ENCODE measurements at places on chromosomes 2 and 18.

DNA sequence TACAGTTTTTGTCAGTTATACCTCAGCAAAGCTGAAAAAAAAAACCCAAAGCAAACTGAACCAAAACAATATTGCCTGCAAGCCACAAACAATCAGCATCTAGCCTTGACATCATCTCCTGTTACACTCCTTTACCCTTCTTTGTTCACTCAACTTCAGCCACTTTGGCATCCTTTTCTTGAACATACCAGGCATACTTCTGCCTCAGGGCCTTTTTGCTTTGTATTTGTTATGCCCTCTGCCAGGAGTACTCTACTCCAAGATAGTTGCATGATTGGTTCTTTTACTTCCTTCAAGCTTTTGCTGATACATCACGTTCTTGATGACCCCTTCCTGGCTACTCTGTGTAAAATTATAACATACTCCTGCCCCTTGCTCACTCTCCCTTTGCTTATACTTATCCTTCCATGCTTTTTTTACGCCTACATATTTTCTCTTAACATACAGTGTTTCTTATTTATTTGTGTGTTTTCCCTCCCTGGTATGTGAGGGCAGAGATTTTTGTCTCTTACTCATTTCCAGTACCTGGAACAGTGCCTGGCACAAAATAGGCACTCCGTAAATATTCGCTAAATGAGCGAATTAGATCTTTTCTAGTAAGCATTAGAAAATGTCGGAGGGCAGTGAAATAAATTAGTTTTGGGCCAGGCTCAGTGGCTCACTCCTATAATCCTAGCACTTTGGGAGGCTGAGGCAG is 12.7 kb downstream of the ABI2 start:
- no peak for DNase-seq

- no peak for DNase-seq
Observed at GRCh38 chr2:109726379-109727270, 67.5 kb upstream of the RGPD5 start.

GRCh38 chr2:29215739-29216608 is 100.8 kb downstream of the CLIP4 start:
- DNase-seq, result no peak

- no peak for DNase-seq
Observed at GRCh38 chr2:72222829-72223564, 75.3 kb upstream of the CYP26B1 start.

- DNase-seq, result no peak
Observed at GRCh38 chr2:133497270-133497893, 70.9 kb downstream of the NCKAP5 start.

- DNase-seq, result no peak
Observed at GRCh38 chr2:230660294-230661060, 52.2 kb upstream of the CAB39 start.

- DNase-seq, result no peak
Observed at GRCh38 chr2:177419274-177419673, 26.7 kb downstream of the AGPS start.

GRCh38 chr2:191566344-191566743 is 111.6 kb upstream of the NABP1 start:
- DNase-seq, result peak; percentile 79

DNA sequence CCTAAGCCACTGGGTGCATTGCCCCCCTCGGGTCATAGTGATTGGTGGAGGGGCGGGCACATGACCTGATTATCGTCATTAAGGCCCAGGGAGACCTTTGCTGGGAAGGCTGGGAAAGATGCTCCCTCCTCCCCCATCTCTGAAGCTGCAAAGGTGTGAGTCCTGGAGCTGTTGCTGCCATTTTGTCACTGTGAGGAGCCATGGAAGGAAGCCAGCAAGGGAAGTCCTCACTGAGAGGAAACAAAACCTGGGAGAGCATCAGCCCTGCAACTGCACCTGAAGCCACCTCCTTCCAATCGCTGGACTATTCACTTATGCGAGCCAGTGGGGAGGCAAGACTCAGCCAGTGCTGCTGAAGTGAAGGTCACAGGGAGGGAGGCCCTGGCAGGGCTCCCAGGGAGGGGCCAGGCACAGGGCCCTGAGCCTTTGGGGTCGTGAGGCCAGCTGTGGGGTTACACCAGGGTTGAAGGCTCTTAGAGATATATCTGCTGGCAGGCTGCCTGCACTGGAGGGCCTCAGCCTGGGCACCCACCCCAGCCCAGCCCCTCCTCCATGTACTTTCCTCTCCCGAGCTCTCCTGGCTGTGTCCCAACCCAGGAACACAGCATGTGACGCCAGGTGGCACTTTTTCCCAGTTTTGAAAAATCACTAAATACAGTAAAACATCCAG is 10.7 kb upstream of the FAHD2A start:
- no peak for DNase-seq

DNA sequence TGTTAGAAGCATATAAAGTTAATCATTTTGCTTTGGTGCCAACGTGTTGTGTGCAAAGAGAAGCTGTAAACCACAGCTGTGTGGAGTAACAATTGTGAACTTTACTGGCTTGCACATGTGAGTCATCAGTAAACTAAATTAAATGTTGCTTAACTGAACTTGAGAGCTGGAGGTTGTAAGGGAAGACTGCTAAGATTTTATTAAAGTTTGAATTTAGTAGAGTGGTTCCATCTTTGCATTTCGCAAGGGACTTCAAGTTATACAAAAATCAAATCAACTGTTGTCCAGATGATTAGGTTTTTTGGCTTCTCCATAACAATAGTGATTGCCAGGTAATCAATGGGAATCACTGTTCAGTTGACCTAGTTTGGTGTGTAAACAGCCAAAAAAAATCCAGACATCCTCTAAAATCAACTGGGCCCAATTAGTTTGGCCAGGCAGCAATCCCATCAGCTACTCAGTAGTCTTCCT is 247.4 kb downstream of the MYO3B start:
- no peak for DNase-seq

GRCh38 chr18:34844732-34845459 is 134.8 kb downstream of the DTNA start:
- no peak for DNase-seq

DNA sequence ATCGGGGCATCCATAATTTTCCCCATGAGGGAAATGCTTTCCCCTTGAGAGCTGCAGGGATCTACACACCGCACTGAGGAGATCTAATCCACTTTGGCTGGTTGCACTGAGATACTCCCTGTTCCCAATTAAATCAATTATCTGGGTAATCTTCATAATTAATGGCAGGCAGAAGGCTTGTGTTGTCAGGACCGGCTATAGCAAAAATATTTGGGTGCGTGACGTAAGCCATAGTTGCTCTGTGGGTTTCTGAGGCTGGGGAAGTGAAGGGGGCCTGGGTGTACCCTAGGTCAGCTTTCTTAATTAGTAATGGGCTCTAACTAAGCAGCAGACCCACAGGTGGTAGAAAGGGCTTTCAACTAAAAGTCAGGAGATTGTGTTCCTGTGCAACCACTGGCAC is 62.8 kb upstream of the UPP2 start:
- no peak for DNase-seq

DNA sequence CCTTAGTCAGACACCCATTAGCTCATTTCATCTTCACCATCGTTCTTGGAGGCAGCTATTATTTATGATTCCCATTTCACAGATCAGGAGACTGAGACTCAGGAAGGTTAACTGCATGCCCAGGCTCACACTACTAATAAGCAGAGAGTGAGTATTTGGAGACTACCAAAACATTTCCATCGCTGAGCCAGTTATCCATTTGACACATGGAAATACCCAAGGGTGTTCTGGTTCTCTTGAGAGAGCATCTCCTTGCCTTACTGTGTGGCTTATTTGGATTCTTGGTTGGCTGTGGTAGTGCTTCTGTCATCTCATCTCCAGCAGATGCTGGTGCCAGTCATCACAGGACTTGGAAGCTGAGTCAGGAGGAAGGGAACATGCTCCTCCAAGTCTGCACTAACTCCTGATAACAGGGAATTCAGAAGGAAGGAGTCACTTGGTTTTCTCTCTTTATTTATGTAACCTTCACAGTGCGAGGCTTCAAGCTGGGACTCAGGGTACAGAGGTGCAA is 55.2 kb downstream of the RASGRP3 start:
- no peak for DNase-seq

- no peak for DNase-seq
Observed at GRCh38 chr18:60092073-60092472, 192.3 kb downstream of the PMAIP1 start.

GRCh38 chr2:167935803-167936110 is 311.6 kb downstream of the STK39 start:
- no peak for DNase-seq

DNA sequence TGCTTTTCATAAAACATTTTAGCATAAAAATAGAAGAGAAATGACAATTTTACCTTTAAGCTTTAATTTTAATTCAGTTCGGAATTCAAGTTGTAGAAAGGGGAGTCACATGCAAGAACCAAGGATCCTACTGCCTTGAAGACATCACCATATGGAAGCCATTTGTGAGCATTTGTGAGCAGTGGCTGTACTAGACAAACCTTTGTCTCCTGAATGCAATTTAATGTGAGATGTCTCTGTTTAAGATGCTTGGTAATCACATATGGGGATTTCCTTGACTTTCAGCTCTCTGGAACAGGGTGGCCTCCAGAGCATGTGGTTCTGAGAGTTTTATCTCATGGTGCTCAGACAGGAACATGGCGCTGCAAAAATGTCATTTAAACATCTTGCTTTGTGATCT is 421.8 kb downstream of the NYAP2 start:
- no peak for DNase-seq

- no peak for DNase-seq
Observed at GRCh38 chr2:234863043-234863934, 88.5 kb upstream of the SH3BP4 start.

DNA sequence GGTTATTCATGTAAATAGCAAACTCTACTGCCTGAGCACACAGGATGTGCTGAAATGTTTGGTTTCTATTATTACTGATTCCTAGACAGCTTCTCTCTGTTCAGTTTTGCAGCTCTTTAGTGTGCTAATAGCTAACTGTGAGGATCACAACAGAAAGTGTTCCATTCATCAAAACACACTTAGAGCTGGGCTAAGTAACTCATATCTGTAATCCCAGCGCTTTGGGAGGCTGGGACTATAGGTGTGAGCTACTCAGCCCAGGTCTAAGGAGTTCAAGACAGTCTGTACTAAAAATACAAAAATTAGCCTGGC is 63.2 kb downstream of the MOGAT1 start:
- no peak for DNase-seq

DNA sequence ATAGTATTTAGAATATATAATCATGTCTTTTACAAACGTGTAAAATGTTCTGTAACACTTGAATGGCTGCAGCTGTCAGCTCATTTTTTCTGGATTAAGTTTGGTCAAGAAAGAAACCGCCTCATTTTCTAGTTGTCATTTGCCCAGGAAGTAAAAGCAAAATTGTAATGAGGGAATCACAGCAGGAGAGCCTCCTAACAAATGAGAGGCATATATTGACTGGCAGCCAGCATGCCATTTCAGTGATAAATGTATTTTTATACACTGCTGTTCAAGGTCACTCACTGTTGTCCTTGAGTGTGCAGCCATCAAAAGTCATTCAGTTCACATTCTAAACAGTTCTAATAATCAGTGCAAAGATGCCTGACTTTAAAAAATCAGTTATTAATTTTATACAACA is 144.3 kb upstream of the BOD1L2 start:
- DNase-seq, result no peak

GRCh38 chr2:168015274-168015953 is 232.0 kb downstream of the STK39 start:
- DNase-seq, result no peak

GRCh38 chr2:12167525-12168317 is 421.3 kb downstream of the LPIN1 start:
- peak; percentile 70 for DNase-seq

GRCh38 chr18:3653851-3654441 is 204.0 kb downstream of the TGIF1 start:
- DNase-seq, result no peak

DNA sequence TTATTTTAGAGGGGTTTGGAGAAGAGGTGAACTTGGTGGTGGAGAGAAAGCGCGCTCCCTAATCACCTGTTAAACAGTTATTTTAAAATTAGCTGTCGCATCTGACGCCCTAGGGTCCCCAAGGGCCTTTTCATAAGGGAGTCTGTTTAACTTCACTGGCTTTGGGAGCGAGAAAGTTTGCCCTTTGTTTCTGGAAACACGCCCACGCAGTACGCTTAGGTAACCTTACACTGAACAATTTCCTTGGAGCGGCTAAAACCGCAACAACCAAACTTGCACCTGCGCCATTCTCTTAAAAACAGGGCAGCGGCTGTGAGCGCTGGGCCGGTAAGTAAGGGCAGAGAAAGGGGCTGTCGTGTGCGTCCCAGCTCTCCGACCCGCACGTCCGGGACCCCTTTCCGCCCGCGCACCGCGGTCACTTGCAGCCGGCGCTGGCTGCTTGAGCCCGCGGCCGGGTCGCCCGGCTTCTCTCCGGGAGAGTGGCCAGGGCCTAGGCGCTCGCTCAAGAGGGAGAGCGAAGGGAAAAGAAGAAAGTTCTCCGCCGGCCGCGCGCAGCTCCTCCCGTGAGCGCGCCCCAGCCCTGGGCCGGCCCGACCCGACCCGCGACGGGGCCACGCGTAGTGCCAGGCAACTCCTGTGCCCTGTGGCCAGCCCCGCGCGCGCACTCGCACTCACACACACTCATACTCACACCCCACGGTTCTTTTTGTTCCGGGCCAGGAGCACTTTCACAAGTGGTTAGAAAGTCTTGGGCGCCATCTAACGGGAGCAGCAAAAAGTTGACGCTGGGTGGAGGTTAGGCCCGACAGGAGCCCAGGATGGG is 19.2 kb downstream of the POU3F3 start:
- peak; percentile 73 for DNase-seq

- DNase-seq, result no peak
Observed at GRCh38 chr2:112093216-112093615, 38.1 kb downstream of the TMEM87B start.

- DNase-seq, result no peak
Observed at GRCh38 chr2:193469251-193469650, 1274.5 kb upstream of the TMEFF2 start.

DNA sequence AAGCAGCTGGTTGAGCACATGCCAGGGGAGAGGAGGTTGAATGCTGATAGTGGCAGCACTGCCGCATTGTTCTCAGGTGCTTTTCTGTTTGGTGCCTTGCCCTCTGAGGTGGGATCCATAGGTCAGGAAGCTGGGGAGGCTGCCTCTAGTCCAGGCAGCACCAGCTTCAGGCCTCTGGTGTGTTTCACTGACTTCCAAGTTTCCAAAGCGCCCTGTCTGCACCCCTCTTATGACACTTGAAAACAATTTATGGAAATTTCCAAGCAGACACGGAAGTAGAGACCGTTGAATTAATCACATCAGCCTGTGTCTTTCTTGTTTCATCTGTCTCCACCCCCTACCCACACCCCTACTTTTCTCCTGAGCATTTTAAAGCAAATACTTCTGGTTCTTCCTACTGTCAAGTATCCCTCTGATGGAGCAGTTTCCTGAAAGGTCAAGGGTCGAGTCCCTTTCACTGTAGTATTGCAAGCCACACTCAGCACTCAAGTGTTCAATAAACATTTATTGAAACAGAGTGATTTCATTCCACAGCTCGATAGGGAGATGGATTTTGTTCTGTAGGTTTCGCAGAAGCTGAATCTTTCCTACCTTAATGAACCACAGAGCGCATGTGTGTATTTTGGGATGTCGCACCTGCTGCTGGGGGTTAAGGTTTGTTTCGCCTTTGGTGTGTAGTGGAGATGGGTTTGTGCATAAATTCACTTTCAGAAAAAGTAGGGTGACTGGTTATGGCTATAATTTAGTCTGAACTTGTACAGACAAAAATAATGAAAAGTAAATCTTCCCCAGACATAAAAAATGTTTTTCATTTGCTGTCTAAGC is 21.4 kb downstream of the DGKD start:
- no peak for DNase-seq
